ENCODE measurements at places on chromosomes 1 and 21.

- H3K27me3 ChIP-seq, result no peaks in the 10 kb centered on the region
- H3K4me1 ChIP-seq, result no peaks in the 10 kb centered on the region
- DNase-seq, result no peak
- H3K4me3 ChIP-seq, result no peak overlapping the region
- no peaks in the 10 kb centered on the region for H3K36me3 ChIP-seq
- H3K27ac ChIP-seq, result no peak overlapping the region
These were observed 330.0 kb upstream of the PLD5 start for GRCh38 chr1:242854466-242854865.

DNA sequence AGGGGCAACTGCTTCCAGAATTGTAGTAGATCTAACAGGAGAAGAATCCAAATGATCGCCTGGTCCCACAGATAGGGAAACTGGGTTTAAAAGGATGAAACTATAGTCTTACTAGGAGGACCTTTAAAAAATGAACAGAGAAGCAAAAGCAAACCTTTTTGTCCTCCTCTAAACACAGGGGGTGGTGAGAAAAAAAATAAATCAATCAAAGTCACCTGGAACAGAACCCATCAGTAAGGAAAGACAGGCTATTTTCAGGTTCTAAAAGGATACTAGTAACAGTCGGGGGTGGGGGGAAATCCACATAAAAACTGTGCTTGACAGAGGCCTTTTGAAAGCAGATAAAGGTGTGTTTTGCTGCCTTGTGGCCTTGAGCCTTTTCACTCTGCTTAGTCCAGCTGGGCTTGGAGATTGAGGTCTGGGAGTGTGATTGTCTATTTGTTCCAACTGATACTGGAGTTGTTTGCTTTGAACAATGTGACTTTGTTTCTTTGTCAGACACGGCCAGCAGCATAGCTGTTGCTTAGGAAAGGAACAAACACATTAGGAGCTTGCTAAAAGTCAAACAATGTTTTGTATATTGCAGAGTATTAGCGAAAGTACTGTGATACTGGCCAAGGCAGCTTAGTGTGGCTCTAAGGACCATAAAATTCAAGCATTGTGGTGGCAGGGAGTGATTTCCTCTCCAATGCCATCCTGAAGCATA, 141.1 kb upstream of the IRF2BP2 start:
- H3K36me3 ChIP-seq, result no peaks in the 10 kb centered on the region
- no peaks in the 10 kb centered on the region for H3K4me1 ChIP-seq
- DNase-seq, result no peak
- H3K27me3 ChIP-seq, result no peaks in the 10 kb centered on the region
- no peak overlapping the region for H3K27ac ChIP-seq
- H3K4me3 ChIP-seq, result no peak overlapping the region

DNA sequence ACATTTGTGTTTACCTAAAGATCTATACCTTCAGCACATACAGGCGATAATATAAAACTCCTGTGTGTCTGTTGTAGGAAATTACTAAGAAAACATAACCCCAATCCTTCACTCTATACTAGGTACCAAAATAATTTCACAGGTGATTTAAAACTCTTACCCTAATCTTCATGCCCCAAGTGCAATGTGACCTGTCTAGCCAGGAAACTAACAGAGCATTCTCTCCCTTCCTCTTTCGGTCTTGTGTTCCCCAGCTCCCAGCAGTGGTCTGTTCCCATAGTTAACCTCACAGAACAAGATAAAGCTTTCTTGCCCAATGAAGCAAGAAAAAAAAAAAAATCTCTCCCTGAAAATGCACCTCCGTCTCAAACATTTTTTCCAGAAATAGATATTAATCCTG, 493.5 kb downstream of the DPYD start:
- no peak for DNase-seq
- H3K27ac ChIP-seq, result no peak overlapping the region

DNA sequence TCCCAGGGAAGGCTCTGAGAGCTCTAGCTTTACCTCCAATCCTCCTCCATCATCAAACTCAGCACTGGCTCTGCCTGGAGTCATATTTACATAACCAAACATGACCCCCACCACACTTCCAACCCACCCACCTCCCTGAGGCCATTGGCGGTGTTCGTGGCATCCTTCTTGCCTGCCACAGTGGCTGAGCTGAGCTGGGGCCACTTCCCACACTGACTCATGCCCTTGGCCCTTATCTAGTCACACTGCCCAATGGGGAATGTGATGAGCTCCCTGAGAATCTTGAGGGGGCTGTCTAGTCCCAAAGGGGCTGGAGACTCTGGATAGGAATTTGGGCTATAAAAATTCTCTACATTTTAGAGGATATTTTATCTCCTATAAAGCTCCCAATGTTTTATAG, 230.9 kb upstream of the IRF2BP2 start:
- no peaks in the 10 kb centered on the region for H3K27me3 ChIP-seq
- peaks cover 50% of the 10 kb centered on the region for H3K4me1 ChIP-seq
- DNase-seq, result no peak
- no peak overlapping the region for H3K4me3 ChIP-seq

GRCh38 chr1:230084408-230085177, 17.6 kb downstream of the GALNT2 start:
- no peak for DNase-seq
- H3K36me3 ChIP-seq, result no peaks in the 10 kb centered on the region
- no peak overlapping the region for H3K4me3 ChIP-seq
- peaks cover 13% of the 10 kb centered on the region for H3K4me1 ChIP-seq

GRCh38 chr1:160682983-160683865, 28.4 kb downstream of the CD48 start:
- no peak for DNase-seq
- peaks cover 41% of the 10 kb centered on the region for H3K36me3 ChIP-seq
- H3K27me3 ChIP-seq, result no peaks in the 10 kb centered on the region
- H3K27ac ChIP-seq, result peak overlapping the region; percentile 27
- H3K4me3 ChIP-seq, result no peak overlapping the region
- H3K4me1 ChIP-seq, result peaks cover 59% of the 10 kb centered on the region

- no peaks in the 10 kb centered on the region for H3K27me3 ChIP-seq
- H3K4me1 ChIP-seq, result no peaks in the 10 kb centered on the region
- H3K4me3 ChIP-seq, result no peak overlapping the region
- no peak for DNase-seq
- H3K36me3 ChIP-seq, result no peaks in the 10 kb centered on the region
These were observed 142.6 kb upstream of the CXADR start for GRCh38 chr21:17370263-17370662.

GRCh38 chr1:183845681-183846080, 40.8 kb downstream of the RGL1 start:
- H3K4me1 ChIP-seq, result no peaks in the 10 kb centered on the region
- no peak for DNase-seq
- H3K27ac ChIP-seq, result no peak overlapping the region
- H3K27me3 ChIP-seq, result no peaks in the 10 kb centered on the region

GRCh38 chr1:225422031-225422605, 5.7 kb downstream of the LBR start:
- DNase-seq, result no peak
- no peak overlapping the region for H3K4me3 ChIP-seq
- peaks cover 23% of the 10 kb centered on the region for H3K36me3 ChIP-seq
- no peaks in the 10 kb centered on the region for H3K27me3 ChIP-seq

DNA sequence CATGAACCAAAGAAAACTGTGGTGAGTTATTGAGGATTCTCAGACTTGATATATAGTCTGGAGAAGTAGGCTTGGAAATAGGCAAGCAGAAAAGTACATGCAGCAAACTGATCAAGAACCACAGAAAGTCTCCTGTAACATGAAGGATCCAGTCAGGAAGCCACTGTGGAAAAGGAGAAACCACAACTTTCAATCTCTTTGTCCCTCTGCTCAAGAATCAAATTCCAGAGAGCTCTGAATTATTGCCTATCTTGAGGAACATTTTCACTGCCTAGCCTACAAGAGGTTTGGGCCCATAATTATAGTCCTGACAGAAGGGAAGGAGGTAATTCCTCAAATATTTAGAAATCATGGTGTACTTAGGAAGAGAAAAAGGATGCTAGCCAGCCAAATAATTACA, 43.0 kb upstream of the ADAMTS1 start:
- no peaks in the 10 kb centered on the region for H3K27me3 ChIP-seq
- H3K4me1 ChIP-seq, result no peaks in the 10 kb centered on the region
- no peak for DNase-seq
- no peaks in the 10 kb centered on the region for H3K36me3 ChIP-seq
- no peak overlapping the region for H3K27ac ChIP-seq

DNA sequence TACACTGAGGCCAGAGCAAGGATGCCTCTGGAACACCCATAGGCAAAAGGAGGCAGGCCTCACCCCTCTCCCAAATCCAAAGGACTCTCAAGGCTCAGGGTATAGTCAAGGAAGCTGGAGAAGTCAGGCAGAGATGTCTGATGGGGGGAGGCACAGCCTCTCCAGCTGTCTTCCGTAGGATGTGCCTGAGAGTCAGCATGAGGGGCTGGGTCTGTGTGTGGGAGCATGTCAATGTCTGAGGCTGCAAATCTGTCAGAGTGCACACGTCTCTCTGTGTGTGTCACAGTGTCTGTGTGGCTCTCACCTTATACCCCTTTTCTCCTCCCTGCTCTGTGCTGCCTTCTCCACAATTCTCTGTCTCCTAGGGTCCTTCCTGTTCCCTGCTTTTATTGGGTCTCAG, 4.0 kb downstream of the HPCAL4 start:
- H3K27ac ChIP-seq, result no peak overlapping the region
- H3K4me3 ChIP-seq, result no peak overlapping the region
- DNase-seq, result no peak
- no peaks in the 10 kb centered on the region for H3K36me3 ChIP-seq

- H3K4me3 ChIP-seq, result no peak overlapping the region
- no peak for DNase-seq
- no peak overlapping the region for H3K27ac ChIP-seq
- H3K4me1 ChIP-seq, result peaks cover 7% of the 10 kb centered on the region
- H3K27me3 ChIP-seq, result no peaks in the 10 kb centered on the region
- H3K36me3 ChIP-seq, result no peaks in the 10 kb centered on the region
These were observed 60.8 kb downstream of the FASLG start for GRCh38 chr1:172719694-172720138.

DNA sequence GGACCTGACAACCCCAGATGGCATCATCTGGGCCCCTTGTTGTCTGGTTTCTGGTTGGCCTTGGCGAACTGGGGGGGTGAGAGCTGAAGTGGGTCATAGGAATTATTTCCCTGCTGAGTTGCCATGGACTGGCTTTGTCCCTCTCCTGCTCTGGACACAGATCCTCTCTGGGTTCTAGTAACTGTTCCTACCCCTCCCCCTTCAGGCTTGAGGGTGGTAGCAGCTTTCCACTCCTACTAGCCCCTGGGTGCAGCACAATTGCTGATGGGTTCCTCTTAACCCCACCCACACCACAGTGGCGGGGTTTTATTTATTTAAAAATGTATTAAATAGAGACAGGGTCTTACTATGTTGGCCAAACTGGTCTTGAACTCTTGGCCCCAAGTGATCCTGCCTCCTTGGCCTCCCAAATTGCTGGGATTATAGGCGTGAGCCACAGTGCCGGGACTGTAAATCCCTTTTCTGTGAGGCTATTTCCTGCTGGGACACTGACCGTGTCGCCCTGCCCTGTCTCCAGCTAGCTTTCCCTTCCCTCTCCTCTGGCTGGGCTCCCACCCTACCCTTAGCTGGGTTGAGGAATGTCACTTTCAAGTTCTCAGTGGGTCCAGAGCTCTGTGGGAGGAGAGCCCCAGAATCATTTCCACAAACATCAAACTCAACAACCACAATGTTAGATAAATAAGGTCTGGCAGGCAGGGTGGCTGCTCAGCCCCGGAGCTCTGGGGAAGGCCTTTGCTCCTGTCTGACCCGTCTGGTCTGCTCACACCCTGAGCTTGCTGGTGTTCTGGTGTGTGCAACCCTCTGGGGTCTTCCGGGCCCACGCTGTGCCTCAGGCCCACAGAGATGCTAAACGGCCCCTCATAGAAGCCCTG, 112.7 kb upstream of the WNT4 start:
- no peak overlapping the region for H3K27ac ChIP-seq
- H3K4me3 ChIP-seq, result no peak overlapping the region
- H3K36me3 ChIP-seq, result no peaks in the 10 kb centered on the region
- peaks cover 4% of the 10 kb centered on the region for H3K27me3 ChIP-seq
- DNase-seq, result no peak

DNA sequence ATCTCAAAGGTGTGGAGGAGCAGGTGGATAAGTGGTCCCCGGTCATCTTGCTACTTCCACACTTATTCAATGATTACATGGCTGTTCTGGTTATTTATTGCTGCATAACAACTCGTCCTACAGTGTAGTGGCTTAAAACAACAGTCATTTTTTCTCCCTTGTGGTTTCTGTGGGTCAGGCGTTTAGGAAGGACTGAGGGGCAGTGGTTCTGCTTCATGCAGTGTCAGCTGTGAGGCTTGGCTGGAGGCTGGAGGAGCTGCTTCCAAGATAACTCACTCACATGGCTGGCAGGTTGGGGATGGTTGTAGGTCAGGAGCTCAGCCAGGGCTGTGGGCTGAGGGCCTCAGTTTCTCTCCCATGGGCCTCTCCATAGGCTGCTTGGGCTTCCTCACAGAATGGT, 5.9 kb upstream of the SLC6A17 start:
- no peak overlapping the region for H3K27ac ChIP-seq
- peaks cover 20% of the 10 kb centered on the region for H3K27me3 ChIP-seq
- H3K4me3 ChIP-seq, result no peak overlapping the region
- H3K36me3 ChIP-seq, result no peaks in the 10 kb centered on the region

DNA sequence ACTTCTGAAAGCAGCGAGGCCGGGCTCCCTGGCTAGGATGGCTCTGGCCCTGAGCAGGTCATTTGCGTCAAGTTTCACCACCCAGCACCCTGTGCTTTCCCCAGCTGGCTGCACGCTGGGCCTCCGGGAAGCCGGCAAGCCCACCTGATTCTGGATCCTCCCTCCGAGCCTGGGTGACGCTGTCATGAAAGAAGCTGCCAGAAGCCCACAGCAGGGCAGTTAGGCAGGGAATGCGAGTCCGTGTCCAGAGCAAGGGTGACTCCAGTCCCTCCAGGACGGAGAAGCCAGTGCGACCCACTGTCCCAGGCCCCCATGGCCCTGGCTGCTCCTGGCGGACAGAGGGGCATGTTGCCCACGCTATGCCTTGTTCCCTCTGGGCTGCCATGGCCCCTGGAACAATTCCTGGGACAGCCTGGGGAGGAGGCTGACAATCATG, 44.4 kb upstream of the PCBP3 start:
- no peaks in the 10 kb centered on the region for H3K27me3 ChIP-seq
- no peak overlapping the region for H3K27ac ChIP-seq

- no peak for DNase-seq
- H3K36me3 ChIP-seq, result no peaks in the 10 kb centered on the region
- H3K27ac ChIP-seq, result no peak overlapping the region
- no peaks in the 10 kb centered on the region for H3K4me1 ChIP-seq
- H3K27me3 ChIP-seq, result no peaks in the 10 kb centered on the region
- H3K4me3 ChIP-seq, result no peak overlapping the region
These were observed 47.2 kb upstream of the TSNAX start for GRCh38 chr1:231481289-231481688.

GRCh38 chr1:5913876-5914275, 78.3 kb downstream of the NPHP4 start:
- no peaks in the 10 kb centered on the region for H3K4me1 ChIP-seq
- no peak overlapping the region for H3K27ac ChIP-seq
- H3K27me3 ChIP-seq, result no peaks in the 10 kb centered on the region
- H3K4me3 ChIP-seq, result no peak overlapping the region

Measured in CD8-positive, alpha-beta memory T cell (primary cell).